NCI-H2171 treated with DMSO at 0.1 percent for 48 hours (cell line): ENCODE measurements at places on chromosomes 3 and 15.

DNA sequence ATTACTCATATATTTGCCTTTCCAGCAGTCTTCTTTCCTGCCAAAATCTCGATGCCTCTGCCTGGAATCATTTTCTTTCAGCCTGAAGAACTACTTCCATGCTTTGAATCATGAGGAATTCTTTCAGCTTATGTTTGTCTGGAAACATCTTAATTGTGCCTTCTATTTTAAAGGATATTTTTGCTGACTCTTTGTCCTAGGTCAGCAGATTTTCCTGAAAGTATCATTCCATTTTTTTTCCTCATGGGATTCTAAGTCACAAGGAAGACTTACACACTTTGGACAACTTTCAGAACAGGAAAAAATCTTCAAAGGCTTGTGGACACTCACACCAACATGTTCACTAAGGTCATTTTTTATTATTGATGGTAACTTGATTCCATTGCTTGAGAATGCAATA is 10.1 kb downstream of the PRR23E start:
- no peak for DNase-seq

DNA sequence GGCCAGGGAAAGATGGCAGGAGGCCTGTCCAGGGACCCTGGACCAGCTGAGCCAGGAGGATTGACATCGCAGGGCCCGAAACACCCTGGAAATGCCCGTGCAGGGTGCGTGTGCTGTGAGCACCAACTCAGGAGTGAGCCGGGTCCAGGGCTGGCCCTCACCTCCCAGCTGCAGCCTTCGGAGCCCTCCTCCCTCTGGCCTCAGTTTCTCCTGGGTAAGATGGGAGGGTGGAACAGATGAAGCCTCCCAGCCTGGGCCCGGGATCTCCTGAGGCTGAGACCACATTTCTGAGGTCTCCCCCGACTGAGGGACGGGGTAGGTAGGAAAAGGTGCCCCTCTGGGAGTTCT is 5.3 kb upstream of the CALML4 start:
- DNase-seq = no peak

- DNase-seq = no peak
Measured at GRCh38 chr3:53040351-53040820, 5.5 kb downstream of the SFMBT1 start.

DNA sequence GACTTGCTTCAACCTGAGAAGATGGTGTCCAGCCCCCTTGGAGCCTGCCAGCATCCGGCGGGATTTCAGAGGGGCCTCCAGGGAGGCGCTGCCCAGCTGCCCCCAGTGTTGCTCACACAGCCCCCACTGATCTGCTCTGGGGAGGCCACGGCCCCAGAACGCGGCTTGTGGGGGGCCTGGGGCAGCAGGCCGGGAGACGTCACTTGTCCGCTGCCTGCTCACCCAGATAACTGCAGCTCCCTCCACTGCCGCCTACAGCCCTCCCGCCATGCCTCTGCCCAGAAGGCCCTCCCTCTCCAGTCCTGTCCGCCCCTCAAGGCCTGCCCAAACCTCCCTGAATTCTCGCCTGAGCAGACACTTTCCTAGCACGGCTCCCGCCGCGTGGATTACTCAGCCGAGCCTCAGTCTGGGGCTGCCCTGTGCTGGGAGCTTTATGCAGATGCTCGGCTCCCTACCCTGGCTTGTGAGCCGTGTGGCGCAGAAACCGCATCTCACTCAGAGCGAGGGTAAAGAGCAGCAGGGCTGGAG is 17.2 kb upstream of the ADIPOQ start:
- no peak for DNase-seq

GRCh38 chr3:65348398-65348995 is 660.7 kb upstream of the ADAMTS9 start:
- DNase-seq = no peak

- no peak for DNase-seq
Measured at GRCh38 chr15:84772031-84772430, 23.6 kb downstream of the ZNF592 start.

DNA sequence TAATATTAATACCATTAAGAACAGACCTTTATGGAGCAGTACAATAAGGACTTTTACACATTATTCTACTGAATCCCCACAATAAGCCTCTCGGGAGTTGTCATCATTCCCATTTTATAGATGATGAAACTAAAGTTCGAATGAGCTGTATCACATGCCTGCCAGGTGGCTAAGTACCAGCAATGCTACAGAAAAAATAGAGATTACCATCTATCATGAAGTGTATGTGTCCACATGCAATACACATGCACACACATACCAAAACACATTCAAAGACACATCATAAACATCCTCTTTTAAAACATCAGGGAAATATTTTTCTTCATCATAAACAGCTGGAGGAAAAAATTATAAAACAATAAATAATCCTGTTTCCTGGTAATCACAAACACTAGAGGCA is 136.6 kb downstream of the SUCLG2 start:
- no peak for DNase-seq
